Retinal pigment epithelial cell (primary cell): ENCODE measurements at places on chromosomes 7 and 10.

DNA sequence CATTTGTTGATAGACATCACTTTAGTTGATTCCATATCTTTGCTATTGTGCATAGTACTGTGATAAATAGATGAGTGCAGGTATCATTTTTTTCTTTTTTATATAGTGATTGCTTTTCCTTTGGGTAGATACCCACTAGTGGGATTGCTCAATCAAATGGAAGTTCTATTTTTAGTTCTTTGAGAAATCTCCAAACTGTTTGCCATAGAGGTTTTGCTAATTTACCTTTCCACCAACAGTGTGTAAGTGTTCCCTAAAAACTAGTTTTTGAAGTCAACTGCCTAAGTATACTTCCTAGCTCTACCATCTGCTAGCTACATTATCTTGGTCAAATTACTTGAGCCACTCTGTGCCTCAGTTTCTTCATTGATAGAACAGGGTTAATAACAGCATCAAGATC lies 31.5 kb upstream of the RSBN1L start:
- no peak for DNase-seq

DNA sequence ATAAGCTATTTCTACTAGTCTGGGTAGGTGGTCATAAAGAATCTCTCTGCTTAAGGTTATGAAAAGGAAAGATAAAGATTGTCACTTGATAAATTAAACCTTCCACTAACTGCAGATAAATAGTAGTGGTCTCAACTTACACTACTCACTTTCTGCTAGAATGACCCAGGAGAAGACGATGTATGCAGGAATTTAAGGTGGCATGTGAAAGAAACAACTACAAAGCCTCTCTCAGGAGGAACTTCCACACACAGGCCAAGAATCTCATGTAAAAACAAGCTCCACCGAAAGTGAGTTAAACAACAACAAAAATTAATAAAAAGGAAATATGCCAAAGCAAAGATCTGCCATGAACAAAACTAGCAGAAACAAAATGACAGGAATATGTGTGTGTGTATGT lies 165.4 kb downstream of the CDC14C start:
- no peak for DNase-seq

DNA sequence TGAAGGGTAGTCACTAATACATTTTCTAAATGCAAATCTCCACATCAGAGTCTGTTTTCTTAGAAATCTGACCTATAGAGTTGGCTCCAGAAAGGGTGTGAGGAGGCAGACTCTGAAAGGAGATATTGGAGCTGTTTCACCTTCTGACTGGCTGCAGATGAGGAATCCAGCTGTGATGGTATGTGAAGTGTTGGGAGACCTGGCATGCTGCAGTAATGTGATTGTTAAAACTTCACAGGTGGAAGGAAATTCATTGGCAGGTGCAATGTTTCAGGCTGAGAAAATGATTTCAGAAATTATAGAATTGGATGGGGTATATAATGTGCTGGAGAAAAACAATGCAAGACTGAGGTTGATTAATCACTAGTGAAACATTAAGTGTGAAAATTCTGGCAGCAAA lies 1134.0 kb upstream of the LRRN3 start:
- DNase-seq: no peak

GRCh38 chr10:69730251-69731156 lies 71.2 kb upstream of the COL13A1 start:
- no peak for DNase-seq

- no peak for DNase-seq
Observed at GRCh38 chr7:101739775-101740398, 77.5 kb upstream of the CUX1 start.

- DNase-seq: no peak
Observed at GRCh38 chr7:27788437-27788836, 48.5 kb downstream of the TAX1BP1 start.

DNA sequence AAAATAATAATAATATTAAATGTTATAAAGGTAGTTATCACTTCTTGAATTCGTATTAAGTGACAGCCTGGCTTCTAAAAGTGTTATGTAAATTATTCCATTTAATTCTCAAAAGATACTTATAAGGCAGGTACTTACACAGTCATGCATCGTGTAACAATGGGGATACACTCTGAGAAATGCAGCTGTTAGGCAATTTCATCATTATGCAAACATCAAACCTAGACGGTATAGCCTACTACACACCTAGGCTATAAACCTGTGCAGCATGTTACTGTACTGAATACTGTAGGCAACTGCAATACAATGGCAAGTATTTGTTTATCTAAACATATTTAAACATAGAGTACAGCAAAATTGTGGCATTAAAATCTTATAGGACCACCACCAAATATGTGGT lies 1.5 kb downstream of the IFIT1 start:
- no peak for DNase-seq

DNA sequence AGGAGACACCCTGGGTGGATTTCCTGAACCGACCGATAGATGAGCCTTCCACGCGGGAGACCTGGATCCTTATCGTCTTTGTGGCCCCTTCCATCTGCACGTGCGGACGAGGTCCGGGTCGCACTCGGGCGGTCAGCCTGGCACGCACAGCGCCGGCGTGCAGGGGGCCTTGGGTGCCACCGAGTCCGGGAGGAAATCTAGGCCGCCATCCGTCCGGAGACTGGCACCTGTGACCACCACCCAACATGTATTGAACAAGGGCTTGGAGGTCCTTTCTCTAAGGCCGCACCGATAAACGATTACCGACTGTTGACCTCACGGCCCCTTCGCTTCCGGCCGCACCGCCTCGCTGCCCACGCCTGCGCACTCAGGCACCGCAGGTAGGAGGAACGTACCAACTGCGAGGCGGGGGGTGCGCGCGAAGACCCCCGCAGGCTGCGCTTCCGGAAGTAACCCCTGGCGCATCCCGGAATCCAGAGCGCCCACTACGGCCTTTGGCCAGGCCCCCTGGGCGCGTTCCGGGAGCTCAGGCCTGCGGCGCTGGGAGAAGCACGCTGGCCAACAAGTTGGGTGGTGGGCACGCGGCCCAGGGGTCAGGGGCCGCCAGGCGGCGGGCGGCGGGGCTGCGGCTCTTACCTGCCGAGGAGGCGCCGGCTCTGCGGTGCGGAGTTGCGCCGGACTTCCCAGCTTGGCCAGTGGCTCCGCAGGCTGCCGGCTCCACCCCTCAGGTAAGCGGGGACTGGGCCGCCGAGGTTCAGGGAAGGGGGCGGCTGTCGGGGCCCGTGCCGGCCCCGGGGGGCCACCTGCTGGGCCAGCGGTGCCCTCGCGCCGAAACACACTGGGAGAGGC lies at the start of the genes ACTR3C and LRRC61:
ACTR3C (minus strand) TSS at position 713 of the 849 bp plus-strand sequence. CDS start 28,249 bp downstream, outside the sequence.
LRRC61 (plus strand) TSS at position 523 of the 849 bp plus-strand sequence. CDS start 13,507 bp downstream, outside the sequence.
- no peak for DNase-seq

DNA sequence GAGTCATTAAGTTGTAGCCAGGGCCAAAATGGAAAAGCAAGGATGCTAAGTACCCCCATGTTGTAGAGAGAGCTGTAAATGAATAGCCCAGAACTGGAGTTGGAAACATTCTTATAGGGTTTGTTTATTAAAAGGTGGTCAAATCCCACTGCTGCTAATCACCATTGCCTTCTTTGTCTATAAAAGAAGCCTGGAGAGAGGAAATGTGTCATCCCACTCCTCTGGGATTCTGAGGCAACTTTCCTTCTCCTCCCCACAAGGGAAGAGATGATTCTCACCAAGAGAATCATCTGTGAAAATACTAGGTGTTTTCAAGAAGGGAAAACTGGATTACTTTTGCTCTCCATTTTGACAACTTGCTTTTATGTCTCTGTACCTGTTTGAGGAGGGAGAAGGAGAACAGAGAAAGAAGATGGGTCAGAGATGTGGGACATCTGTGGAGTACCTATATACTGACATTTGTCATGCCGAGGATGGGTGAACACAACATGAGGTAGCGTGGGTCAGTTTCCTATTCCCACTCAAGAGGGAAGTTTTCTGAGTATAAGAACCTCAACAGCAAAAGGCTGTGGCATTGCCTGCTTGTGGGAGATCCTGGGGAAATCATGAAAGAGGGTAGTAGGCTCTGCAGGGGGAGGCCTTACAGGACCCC lies 262.2 kb downstream of the KIF20B start:
- no peak for DNase-seq

GRCh38 chr10:11488126-11488525 lies 123.3 kb downstream of the USP6NL start:
- no peak for DNase-seq

GRCh38 chr7:98106647-98107312 lies at the start of gene LMTK2:
TSS of gene LMTK2 (plus strand) at chr7:98106862. CDS start at chr7:98107178, 316 bp downstream.
- peak; percentile 37 for DNase-seq

DNA sequence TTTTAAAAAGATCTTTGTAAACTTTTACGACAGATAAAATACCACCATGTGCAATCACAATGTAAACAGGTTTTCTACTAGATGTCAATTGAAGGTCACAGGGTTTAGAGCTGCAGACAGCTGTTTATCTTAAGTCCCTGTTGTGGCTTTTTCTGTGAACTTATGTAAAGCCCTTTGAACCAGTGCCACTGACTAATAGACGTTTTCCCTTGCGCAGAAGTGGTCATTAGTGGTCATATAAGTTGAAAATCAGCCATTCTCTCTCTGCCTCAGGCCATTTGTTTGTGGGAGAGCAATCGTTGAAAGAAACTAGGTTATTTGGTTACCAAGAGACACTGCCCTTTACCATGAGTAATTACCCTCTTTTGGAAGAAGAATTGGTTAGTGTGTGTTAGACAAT lies 23.9 kb downstream of the CACNB2 start:
- DNase-seq: no peak

DNA sequence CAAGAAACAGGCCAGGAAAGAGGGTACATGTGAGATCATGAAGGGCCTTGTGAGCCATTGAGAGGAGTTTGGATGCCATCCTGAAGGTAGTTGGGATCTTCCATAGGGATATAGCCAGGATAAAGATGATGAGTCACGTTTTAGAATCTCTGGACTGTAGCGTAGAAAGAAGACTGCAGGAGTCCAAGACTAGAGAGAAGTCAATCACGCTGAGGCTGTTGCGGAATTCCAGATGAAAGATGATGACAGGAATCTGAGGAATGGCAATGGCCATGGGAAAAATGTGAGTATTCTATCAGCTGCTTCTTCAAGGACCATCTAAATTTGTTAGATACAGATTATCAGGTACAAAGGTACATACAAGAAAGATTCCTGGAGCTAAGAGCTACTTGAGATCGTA lies 711.3 kb downstream of the GRM8 start:
- no peak for DNase-seq

- no peak for DNase-seq
Observed at GRCh38 chr7:94324380-94325121, 70.1 kb upstream of the COL1A2 start.

DNA sequence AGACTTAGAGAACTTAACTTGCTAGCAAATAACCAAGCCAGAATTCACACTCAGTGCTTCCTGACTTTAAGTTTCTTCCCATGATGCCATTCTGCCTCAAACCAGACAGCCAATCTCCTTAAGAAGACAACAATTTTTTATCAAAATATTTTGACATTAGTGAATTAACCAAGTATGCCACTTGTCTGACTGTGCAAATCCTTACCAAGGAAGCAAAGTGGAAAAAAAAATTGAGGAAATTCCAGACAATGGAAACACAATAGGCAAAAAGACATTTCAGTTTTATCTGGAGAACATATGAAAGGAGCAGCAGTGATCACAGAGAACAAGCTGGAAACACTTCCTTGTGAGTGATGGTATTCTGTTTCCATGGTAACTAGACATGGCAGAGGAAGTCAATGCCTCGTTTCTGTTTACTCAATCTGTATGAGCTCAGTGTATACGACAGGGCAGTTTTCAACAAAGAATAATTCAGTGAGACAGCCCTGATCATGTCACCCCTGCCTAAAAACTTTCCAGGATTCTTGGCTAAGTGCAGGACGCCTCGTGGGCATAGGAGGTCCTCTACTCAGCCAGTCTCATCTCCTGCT lies 114.2 kb downstream of the DYNC1I1 start:
- DNase-seq: no peak

DNA sequence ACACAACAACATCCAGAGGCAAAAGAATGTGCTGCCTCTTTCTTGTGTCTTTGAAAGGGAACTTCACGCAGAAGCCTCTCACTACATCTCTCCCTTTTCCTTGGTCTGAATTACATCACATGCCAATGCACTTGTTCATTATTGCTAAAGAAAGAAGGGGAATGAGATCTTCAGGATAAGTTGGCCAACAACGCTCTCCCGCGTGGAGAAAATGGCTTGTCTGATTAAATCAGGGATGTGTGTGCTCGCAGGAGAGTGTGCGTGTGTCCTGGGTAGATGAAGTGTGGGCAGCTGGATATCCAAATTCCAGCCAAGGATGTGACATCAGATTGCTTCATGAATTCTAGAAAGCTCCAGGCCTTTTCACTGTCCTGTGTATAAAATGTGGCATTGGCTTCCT lies 541.6 kb upstream of the FZD8 start:
- DNase-seq: no peak

DNA sequence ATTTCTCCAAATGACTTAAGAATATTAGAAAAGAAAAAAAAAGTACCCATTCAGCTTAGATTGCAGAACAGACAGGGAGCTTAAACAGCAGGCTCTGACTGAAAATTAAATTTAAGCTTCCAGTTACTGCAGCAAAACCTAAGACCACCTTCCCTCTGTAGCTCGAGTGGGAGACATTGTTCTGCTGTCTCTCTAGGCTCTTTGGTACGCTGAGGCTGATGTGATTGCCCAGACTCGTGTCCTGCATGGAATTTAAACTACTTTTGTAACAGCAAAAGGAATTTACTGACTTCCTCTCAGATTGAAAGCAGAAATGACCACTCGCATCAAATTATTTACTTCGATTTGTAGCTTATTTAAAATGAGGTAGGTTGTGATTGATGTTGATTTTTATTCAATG lies 124.6 kb downstream of the LRRTM3 start:
- DNase-seq: no peak

- no peak for DNase-seq
Observed at GRCh38 chr10:85741626-85742300, 624.8 kb downstream of the GRID1 start.

GRCh38 chr7:144584726-144585125 lies 181.2 kb upstream of the NOBOX start:
- no peak for DNase-seq

- DNase-seq: no peak
Observed at GRCh38 chr10:74898201-74898976, 72.0 kb downstream of the KAT6B start.

DNA sequence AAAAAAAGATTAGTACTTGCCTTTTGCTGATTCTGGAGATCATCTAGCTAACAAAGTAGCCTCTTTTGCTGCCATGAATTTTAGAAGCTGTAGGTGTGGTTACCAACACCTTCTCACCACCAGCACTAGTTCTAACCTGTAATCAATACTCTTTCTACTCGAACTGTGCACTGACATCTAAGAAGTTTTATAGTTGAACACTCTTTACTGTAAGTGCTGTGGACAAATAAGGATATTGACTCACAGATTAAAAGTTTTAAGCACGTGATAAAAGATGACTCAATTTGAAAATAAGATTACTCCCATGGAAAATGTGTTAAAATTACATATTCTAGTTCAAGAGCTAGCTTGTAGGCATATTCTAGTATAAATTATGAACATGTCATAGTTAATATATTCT lies 89.9 kb downstream of the REEP3 start:
- DNase-seq: no peak

GRCh38 chr7:73891178-73891885 lies 30.4 kb downstream of the TMEM270 start:
- no peak for DNase-seq

- no peak for DNase-seq
Observed at GRCh38 chr10:130188195-130189175, 52.3 kb downstream of the GLRX3 start.

GRCh38 chr10:61338146-61338545 lies 115.0 kb downstream of the TMEM26 start:
- no peak for DNase-seq
